ENCODE measurements at places on chromosomes 6 and 20. TPM values are rescaled to one million over a fixed set of nuclear protein-coding genes. Genes with fewer than 3 reads are reported as not detected.

Gene PRDM1
- total RNA-seq: 3.4 TPM

Gene FAXC
- 4.7 TPM for total RNA-seq

Gene XKR7
- not detected for total RNA-seq

Gene NECAB3
- 48.1 TPM for total RNA-seq

Gene SESN1
- 9.3 TPM for total RNA-seq

Gene KHDC1L
- 5.4 TPM for total RNA-seq

Gene BMP6
- total RNA-seq: 1.6 TPM

Gene PRRC2A
- total RNA-seq: 250 TPM

Gene FAM83C
- total RNA-seq: not detected

Gene SNX21
- 11.9 TPM for total RNA-seq

Gene ZC2HC1B
- not detected for total RNA-seq

Gene RIMS4
- total RNA-seq: 0.05 TPM

Gene RAET1E
- total RNA-seq: 3.9 TPM

Gene METTL24
- not detected for total RNA-seq

GRCh38 chr6:114281496-114281895, 61.3 kb downstream of the HS3ST5 start:
- no peak for DNase-seq
- no peaks in the 10 kb centered on the region for H3K4me1 ChIP-seq
- no peak overlapping the region for H3K4me3 ChIP-seq
- peaks cover 50% of the 10 kb centered on the region for H3K27me3 ChIP-seq
- no peak overlapping the region for H3K27ac ChIP-seq

DNA sequence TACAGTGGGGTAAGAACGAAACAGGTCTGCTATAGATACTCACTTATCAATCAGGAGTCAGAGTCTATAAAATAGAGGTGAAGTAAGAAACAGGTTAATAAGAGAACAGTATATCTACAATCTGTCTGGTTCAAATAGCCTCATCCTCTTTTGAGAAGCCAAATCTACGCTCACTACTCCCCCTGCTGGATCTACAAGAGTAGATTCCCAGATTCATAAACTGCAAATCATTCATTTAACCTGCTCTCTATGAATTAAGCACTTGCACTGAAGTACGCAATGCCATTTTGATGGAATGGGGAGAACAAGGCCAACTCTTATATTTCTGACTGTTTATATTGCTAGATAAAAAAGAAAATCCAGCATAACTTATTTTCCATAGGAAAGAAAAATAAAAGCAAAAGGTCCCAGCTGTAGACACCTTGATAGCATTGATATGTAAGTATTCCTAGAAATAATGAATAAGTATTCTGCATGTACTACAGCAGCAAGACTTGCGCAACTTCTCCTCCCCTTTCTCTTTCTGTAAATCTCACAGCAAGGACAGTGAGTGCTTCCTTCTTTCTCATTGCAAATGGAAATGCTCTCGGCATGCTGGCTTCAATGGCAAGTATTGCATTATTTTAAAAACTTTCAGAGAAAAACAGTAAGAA, 92.3 kb downstream of the RFX6 start:
- H3K4me3 ChIP-seq: no peak overlapping the region
- DNase-seq: peak; percentile 57

DNA sequence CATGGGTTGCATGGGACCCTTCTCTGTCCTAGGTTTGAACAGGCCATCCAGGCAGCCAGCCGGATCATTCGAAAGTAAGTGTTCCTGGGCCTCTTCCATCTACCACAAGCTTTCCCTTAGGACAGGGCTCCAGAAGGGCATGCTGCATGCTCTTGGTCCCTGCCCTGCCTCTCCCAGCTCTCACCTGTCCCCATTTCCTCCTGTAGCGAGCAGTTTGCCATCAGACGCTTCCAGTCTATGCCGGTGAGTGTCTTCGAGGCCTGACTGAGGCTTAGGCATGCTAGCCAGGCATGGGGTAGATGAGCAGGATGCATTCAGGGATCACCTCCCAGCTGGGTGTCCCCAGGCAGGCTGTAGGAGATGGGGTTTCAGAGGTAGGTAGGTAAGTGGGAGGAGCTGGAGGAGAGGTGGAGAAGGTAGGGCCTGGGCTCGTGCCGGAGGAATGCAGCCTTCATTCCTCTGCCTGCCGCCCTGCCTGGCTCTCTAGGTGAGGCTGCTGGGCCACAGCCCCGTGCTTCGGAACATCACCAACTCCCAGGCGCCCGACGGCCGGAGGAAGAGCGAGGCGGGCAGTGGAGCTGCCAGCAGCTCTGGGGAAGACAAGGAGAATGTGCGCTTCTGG, 4.3 kb downstream of the CDC25B start:
- no peak overlapping the region for H3K4me3 ChIP-seq
- H3K4me1 ChIP-seq: peaks cover 71% of the 10 kb centered on the region
- peak overlapping the region; percentile 41 for H3K27ac ChIP-seq

DNA sequence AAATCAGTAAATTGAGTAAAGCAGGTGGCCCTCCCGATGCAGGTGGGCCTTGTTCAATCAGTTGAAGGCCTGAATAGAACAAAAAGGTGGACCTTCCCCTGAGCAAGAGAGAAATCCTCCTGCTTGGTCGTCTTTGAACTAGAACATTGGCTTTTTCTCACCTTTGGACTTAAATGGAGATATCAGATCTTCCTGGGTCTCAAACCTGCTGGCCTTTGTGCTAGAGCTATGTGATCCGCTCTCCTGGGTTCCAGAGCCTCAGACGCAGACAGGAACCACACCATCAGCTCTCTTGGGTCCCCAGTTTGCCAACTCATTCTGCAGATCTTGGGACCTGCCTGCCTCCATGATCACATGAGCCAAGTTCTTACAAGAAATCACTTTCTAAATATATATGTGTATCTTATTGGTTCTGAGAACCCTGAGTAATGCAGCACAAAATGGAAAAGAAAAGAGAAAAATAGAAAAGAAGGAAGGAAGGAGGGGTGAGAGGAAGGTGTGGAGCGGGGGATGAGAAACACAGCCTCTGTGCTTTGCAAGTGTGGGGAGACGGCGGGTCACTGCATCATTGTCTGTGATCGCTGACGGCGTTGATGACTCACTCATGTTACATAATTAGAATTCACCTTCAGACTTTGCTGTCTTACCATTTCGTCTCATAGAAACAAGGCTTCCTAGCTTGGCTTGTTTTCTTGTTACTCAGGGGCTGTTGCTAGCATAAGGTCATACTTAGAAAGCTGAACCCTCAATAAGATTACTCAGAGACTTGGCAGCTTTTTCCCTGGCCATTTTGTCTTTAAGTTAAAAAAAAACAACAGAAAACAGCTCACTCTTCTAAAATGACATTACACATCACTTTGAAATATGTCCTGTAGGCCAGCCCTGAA, 85.7 kb upstream of the NEDD9 start:
- no peaks in the 10 kb centered on the region for H3K27me3 ChIP-seq
- peak; percentile 8 for DNase-seq
- no peaks in the 10 kb centered on the region for H3K4me1 ChIP-seq
- no peak overlapping the region for H3K27ac ChIP-seq
- no peak overlapping the region for H3K4me3 ChIP-seq
- no peaks in the 10 kb centered on the region for H3K36me3 ChIP-seq

DNA sequence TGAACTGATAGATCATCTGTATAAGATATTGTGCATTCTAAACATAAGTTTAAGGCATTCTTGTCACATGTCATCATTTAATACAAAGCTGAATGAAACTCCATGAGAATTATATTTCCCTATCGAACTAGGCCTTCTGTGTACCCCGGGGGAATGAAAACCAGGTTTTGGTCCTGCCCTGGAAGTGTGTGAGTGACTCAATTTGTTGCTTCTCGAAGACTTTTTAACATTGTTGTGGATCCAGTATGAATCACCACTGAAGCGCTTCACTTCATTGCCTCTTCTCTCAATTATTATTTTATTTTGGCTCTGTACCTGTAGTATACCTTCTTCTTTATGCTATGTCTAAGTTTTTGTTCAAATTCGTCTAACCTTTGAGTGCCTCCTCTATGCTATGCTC, 150.8 kb downstream of the GRIK2 start:
- H3K4me1 ChIP-seq: no peaks in the 10 kb centered on the region
- H3K4me3 ChIP-seq: no peak overlapping the region
- H3K27me3 ChIP-seq: no peaks in the 10 kb centered on the region
- no peaks in the 10 kb centered on the region for H3K36me3 ChIP-seq
- no peak overlapping the region for H3K27ac ChIP-seq
- DNase-seq: no peak

GRCh38 chr6:134753001-134753400, 196.9 kb downstream of the ALDH8A1 start:
- H3K4me1 ChIP-seq: 0 out of 2 replicates have a peak, but pooled peaks cover 3% of the 10 kb centered on the region
- no peaks in the 10 kb centered on the region for H3K36me3 ChIP-seq
- DNase-seq: no peak
- H3K27me3 ChIP-seq: no peaks in the 10 kb centered on the region

- no peaks in the 10 kb centered on the region for H3K4me1 ChIP-seq
- no peaks in the 10 kb centered on the region for H3K36me3 ChIP-seq
- H3K4me3 ChIP-seq: no peak overlapping the region
Measured at GRCh38 chr6:130158056-130158455, 64.7 kb downstream of the SAMD3 start.

GRCh38 chr6:31822036-31822821, 5.3 kb upstream of the HSPA1B start:
- H3K36me3 ChIP-seq: no peaks in the 10 kb centered on the region
- peak overlapping the region; percentile 94 for H3K27ac ChIP-seq
- no peaks in the 10 kb centered on the region for H3K27me3 ChIP-seq
- peak overlapping the region; percentile 65 for H3K4me3 ChIP-seq

DNA sequence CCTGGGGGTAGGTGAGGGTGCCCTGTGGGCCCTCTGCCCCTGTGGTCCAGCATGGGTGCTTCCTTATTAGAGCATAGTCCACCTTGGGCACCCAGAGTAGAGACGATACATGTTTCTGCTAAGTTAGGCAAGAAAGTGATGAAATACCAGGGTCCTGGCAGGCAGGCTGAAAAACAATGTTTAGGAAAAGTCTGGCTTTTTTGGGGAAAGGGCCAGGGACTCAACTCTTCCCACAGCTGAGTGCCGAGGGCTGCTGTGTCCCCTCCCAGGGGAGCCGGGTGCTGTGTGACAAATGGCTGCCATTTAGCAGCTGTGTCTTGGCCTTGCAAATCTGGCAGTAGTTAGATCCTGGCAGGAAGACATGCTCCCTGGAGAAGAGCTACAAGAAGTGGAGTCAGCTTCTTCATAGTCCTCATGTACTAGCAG, 61.5 kb downstream of the RREB1 start:
- no peaks in the 10 kb centered on the region for H3K36me3 ChIP-seq
- H3K27me3 ChIP-seq: no peaks in the 10 kb centered on the region
- H3K4me3 ChIP-seq: no peak overlapping the region
- no peak for DNase-seq
- H3K27ac ChIP-seq: no peak overlapping the region

- no peak overlapping the region for H3K27ac ChIP-seq
- DNase-seq: no peak
- H3K36me3 ChIP-seq: no peaks in the 10 kb centered on the region
- no peaks in the 10 kb centered on the region for H3K27me3 ChIP-seq
- no peak overlapping the region for H3K4me3 ChIP-seq
Measured at GRCh38 chr6:112603726-112604125, 256.6 kb downstream of the RFPL4B start.

GRCh38 chr6:41176189-41176588, 13.3 kb upstream of the TREM2 start:
- H3K36me3 ChIP-seq: no peaks in the 10 kb centered on the region
- H3K4me3 ChIP-seq: no peak overlapping the region
- peaks cover 36% of the 10 kb centered on the region for H3K27me3 ChIP-seq
- no peaks in the 10 kb centered on the region for H3K4me1 ChIP-seq
- no peak overlapping the region for H3K27ac ChIP-seq

GRCh38 chr6:40957616-40958492, 81.2 kb downstream of the UNC5CL start:
- H3K4me3 ChIP-seq: no peak overlapping the region
- no peaks in the 10 kb centered on the region for H3K27me3 ChIP-seq
- DNase-seq: peak; percentile 24

GRCh38 chr20:15188415-15188814, 851.0 kb upstream of the FLRT3 start:
- no peaks in the 10 kb centered on the region for H3K27me3 ChIP-seq
- no peak for DNase-seq
- no peak overlapping the region for H3K27ac ChIP-seq
- no peaks in the 10 kb centered on the region for H3K36me3 ChIP-seq

DNA sequence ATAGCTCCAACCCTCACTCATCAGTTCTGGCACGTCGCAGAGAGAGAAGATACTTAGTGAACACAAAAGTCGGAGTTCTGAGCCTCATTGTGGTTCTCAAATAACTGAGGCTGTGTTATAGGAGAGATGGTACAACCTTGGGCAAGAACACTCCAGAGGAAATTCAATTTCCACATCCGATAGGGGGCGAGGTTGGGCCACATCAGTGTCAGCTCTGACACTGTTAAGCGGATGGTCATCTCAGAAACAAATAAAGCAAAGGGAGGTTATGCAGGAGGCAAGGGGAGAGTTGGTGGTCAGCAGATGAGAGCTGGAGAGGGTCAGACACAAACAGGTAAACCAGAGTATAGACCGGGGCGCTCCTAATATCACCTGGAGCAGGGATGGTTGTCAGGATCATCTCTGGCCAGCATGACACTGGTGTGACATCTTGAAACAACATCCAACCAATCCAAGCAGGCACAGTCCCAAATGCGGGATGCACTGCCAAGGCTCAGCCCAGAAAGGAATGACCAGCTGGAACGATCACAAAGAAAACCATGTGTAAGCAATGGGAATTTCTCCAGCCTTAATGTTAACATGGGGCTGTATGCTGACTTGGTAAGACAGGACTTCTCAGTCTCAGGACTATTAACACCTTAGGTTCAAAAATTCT, 331.8 kb downstream of the HACE1 start:
- H3K27ac ChIP-seq: no peak overlapping the region
- H3K27me3 ChIP-seq: no peaks in the 10 kb centered on the region
- H3K36me3 ChIP-seq: no peaks in the 10 kb centered on the region
- no peak for DNase-seq

DNA sequence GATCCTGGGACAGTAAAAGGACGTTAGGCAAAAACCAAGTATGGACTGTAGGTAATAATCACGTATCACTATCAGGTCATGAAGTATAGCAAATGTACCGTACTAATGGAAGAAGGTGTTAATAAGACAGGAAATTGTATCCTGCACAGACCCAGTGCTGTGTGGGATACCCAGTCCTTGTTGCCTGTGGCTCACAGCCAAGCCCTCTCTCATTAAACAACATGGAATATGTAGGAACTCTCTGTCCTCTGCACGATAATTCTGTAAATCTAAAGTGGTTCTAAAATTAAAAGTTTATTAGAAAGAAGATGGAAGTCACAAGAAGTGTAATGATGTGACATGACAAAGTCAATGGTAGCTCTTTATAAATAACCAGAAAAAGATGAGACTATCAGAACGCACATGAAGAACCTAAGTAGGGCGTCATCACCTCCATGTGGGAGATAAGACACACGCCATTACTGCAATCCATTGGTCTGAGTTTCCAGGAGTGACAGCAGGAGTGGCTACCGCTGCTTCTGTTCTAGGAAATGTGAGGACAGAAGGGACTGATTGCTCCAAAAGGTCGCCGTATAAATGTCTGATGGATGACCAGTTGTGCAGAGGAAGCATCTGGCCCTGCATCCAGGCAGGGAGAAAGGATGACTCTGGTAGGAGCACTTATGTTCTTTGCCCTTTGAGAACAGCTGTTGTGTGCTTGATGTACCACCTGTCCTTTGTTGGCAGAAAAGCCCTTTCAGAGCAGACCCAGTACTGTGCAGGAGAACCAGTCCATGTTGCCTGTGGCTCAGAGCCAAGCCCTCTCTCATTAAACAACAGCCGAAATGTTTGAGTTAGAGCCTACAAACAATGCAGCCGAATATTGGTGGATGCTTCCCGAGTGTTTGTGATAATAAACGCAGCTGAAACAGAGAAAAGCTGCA, 125.6 kb downstream of the FIG4 start:
- no peak overlapping the region for H3K4me3 ChIP-seq
- H3K36me3 ChIP-seq: no peaks in the 10 kb centered on the region
- H3K27me3 ChIP-seq: no peaks in the 10 kb centered on the region
- no peak overlapping the region for H3K27ac ChIP-seq
- H3K4me1 ChIP-seq: 0 out of 2 replicates have a peak, but pooled peaks cover 5% of the 10 kb centered on the region

Data from HCT116 (cell line).